Bone marrow (tissue), 2 donors: ENCODE measurements at places on chromosomes 1 and 21.

GRCh38 chr1:7301664-7301981, 469.5 kb upstream of the VAMP3 start:
- DNase-seq = no peak

DNA sequence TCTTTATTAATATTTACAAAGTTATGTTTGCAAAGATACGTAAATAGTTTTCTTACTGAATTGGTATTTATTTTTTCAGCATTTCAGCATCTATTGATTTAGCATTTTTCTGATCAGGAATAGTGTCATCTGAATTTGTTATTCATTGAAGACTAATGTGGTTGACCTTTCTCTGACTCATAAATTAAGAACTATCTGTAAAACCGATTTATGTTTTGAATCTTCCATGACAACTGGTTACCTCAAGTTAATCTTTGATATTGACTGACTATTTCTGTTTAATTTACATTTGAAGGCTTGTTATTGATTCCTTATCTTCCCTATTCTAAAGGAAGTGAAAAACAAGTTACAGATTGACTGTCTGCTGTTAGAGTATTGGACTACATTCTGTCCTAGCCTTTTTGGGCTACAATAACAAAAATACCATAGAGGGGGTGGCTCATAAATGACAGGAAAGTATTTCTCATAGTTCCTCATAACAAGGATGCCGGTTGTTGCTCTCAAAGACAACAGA, 1131.4 kb downstream of the PLA2G4A start:
- DNase-seq = no peak

GRCh38 chr1:55005351-55006140, 6.8 kb downstream of the BSND start:
- DNase-seq = no peak

- DNase-seq = no peak
Observed at GRCh38 chr1:2429780-2430591, 17.6 kb upstream of the PEX10 start.

DNA sequence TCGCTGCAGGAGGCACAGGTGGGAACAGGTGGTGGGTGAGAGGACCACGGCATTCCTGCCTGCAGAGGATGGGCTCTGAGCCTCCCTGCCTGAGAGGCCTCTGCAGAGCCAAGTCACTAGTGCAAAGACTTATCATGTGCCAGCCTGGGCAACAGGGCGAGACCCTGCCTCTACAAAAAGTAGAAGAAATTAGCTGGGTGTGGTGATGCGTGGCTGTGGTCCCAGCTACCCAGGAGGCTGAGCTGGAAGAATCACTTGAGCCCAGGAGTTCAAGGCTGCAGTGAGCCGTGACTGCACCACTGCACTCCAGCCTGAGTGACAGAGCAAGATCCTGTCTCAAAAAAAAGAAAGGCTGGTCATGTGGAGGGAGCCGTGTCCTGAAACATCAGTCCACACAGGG, 46.4 kb downstream of the PKNOX1 start:
- no peak for DNase-seq

DNA sequence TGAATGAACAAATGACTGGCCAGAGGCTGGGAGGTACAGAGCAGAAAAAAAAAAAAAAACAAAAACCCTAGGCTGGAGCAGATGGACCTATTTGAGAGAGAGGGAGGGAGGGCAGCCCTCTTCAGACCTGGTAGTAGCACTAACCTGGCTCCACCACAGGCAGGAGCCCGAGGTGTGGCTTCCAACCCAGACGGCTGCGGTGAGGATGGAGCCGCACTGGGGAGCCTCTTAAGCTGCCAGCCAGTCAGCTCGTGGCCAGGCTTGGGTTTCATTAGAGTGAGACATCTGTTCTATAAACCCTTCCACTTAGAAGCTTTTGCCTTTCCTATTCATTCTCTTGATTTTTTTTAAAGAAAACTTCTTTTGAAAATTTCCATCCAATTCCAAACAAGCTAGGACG, 16.8 kb downstream of the LGR6 start:
- DNase-seq = no peak

- no peak for DNase-seq
Observed at GRCh38 chr1:7681401-7681800, 89.7 kb upstream of the VAMP3 start.

DNA sequence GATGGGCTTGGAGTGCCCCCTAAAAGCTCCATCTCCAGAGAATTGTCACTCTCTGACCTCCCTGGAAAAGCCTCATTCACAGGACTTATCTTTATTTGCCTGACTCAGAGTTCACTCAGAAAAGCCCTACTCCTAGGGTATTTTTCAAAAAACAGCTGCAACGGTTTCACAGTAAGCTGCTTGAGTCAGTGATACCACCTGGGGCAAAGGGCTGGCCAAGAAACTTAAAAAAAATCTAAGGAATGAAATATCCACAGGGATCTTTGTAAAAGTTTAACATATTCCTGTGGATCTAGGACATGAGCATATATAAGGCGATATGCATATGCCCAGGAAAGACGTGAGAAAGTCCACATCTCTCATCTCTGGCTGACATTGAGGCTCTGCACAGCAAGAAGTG, 33.8 kb upstream of the TSPAN2 start:
- no peak for DNase-seq

DNA sequence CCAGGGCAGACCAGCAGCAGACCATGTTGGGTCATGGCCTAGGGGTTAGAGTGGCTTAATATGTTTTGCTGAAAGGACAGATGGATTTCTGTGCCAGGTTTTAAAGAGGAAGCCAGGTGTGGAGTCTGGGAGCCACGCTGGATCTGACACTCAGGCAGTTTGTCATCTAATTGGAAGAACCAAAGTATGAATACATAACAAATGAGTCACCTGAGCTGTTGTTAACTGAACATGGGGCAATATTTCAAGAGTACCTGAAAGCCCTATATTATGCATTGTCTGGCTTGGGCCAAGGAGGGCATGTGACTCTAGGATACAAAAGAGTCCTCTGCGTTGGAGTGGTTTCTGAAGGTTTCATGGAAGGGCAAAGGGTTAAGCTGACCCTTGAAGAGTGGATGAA, 70.6 kb downstream of the LMO4 start:
- DNase-seq = no peak

- DNase-seq = no peak
Observed at GRCh38 chr21:30984889-30985288, 53.4 kb downstream of the KRTAP19-8 start.

- DNase-seq = no peak
Observed at GRCh38 chr1:24694380-24694843, 50.8 kb upstream of the CLIC4 start.

DNA sequence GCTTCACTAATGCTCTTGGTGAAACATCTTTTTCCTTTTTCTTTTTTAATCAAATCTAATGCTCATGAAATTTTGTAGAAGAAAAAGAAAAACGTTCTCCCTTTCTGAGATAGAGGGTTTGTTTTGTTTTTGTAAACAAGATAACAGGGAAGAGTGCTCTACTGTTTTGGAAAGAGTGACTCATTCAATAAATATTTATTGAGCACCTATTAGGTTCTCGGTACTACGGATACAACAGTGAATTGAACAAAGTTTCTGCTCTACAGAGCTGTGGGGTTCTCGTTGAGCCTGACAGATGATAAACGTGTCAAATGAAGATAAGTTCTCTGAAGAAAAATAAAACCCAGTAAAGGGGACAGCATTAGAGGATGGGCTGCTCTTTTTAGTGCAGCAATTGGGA, 7.0 kb downstream of the PGM1 start:
- no peak for DNase-seq

GRCh38 chr21:24824209-24824608, 783.1 kb downstream of the MRPL39 start:
- no peak for DNase-seq

- DNase-seq = no peak
Observed at GRCh38 chr1:32249831-32250525, 1.1 kb upstream of the LCK start.

GRCh38 chr1:207888652-207889051, 22.3 kb downstream of the CD34 start:
- no peak for DNase-seq

- no peak for DNase-seq
Observed at GRCh38 chr1:220056374-220056773, 10.1 kb upstream of the EPRS1 start.

GRCh38 chr1:247415423-247416361, at the start of gene NLRP3:
TSS of gene NLRP3 (plus strand) at chr1:247416173. CDS start at chr1:247418801, 2,628 bp downstream.
- DNase-seq = peak; percentile 75

- DNase-seq = no peak
Observed at GRCh38 chr1:32349211-32349708, 13.0 kb downstream of the FAM229A start.

DNA sequence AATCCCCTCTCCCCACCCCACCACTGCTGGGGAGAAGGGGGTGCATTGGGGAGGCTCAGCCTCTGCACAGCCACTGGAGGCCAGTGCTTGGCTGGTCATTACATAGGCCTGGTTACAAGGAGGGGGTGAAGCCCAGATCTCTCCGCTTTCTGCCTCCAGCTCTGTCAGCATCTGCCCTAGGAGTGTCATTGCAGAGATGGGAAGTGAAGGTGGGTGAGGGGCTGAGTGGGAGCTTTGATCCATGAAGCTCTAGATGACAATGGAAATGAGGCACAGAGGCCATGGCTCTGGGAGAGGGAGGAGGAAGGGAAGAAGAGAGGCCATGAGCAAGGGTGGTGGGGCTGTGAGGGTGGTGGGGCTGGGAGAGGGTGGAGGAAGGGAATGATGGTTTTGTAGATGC, 411.6 kb downstream of the MATN1 start:
- no peak for DNase-seq

GRCh38 chr1:47927165-47927564, 70.0 kb downstream of the TRABD2B start:
- no peak for DNase-seq

- DNase-seq = peak; percentile 29
Observed at GRCh38 chr1:46581681-46582455, 22.2 kb downstream of the MKNK1 start.

DNA sequence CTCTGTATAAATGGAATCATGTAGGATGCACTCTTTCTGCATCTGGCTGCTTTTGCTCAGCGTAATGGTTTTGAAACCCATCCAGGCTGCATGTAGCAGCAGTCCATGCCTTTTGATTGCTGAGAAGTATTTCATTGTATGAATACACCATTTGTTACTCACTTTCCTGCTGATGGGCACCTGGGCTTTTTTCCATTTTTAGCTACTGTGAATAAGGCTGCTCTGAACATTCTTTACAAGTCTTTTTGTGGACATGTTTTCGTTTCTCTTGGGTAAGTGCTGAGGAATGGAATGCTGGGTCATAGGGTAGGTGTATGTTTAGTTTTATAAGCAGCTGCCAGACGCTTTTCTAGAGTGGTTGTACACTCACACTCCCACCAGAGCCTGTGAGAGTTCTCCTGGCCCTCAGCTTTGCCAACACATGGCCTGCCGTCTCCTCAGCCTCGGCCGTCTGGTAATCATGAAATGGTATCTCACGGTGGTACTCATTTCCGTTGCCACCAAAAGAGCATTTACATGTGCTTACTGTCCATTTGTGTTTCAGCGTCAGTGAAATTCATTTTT, 22.7 kb downstream of the SLX9 start:
- no peak for DNase-seq

DNA sequence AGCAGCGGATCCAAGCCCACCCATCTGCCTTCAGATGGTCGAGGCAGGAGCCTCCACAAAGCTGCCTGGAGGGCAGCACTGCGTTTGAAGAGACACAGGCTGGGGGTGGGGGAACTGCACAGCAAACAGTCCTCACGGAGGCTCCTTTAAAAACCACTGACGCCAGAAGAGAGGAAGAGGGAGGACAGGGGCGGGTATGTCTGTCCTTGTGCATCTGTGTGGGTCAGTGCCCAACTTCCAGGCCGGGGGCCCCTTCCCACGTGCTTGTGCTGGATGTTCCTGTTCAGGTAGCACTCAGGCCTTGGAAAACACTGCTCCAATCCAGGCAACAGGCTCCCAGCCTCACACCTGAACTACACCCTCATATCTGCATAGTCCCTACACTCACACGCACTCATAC, 7.7 kb downstream of the AHDC1 start:
- no peak for DNase-seq

GRCh38 chr21:35197992-35198431, 148.9 kb upstream of the RUNX1 start:
- DNase-seq = no peak

DNA sequence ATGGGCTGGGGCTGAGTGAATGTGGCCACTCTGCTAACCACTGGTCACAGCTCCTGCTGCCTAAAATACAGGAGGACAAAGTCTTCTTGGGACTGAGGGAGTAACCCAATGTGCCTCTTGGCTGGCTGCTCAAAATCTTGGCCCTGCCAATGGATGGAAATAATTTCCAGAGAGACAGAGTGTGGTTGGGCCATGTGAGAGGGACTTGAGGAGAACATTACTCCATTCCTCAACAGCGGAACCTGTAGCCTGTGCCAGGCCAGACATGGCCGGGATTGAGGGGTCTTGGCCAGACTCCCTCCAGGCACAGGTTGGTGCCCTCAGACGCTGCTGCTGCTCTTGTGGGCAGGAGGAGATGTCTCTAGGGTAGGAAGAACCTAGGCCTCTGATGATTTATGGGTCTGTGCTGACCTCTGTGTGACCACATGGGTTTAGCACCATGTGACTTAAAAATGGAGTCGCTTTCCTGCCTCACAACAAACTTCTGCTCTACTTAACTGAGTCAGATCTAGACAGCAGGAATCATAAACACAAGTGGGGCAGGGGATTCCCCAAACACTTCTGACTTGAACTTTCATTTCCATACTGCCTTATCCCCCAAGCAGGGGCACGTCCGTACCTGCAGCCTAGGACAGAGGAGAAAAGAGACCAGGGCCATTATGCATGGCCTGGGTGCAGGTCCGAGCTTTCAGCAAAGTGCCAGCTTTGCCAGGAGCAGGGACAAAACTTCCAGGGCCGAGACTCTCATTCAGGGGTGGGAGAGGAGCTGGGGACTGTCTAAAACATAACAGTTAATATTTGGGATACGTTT, 79.2 kb downstream of the CD34 start:
- peak; percentile 20 for DNase-seq

DNA sequence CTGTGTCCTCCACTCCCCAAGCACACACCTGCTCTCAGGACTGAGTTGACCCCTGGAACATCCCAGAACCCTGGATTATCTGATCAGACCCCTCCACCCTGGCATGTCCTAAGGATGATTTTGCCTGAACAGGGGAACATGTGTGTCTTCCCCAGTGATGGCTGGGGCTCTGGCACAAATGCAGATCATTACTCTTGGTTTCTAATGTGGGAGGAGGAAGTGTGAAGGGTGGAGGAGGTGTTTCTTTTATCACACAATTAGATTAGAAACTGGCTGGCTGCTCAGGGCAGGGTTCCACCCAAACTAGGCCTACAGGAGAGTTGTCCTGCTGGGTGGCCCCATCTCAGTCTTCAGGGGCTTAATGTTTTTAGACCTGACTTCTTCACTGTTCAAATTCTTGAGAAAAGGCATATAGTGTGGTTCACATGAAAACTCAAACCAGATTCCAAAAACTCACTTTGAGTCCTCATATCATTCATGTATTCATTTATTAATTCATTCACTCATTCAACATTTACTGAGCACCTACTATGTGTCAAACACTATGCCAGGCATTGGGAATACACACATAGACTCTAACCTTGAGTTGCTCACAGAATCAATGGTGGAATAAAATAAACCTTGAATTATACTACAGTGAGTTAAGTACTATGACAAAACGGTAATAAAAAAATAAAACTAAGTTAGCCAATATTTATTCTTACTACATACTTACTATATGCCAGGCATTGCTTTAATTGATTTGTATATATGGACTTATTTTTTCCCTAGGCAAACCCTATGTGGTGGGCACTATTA, 221.8 kb upstream of the JUN start:
- DNase-seq = no peak

- no peak for DNase-seq
Observed at GRCh38 chr1:48889082-48889481, 112.4 kb upstream of the BEND5 start.
